ENCODE measurements at places on chromosomes 3 and 15.

DNA sequence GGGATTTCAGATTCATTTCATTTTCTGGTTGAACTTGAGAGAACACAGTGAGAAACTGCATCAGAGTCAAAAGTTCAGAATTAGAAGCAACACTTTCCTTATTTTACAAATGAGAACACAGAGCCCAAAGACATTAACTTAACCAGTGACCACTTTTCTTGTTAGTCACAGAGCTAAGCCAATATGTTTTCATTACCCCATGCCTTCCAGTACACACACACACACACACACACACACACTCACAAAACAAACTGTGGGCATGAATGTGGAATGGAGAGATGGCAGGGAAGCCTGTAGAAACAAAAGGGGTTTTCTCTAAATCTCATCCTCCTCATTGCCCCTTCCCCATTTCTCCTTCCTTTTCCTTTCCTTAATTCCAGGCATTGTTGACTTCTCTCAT is 267.4 kb upstream of the GADL1 start:
- DNase-seq = no peak

GRCh38 chr15:40449275-40449674 is 8.5 kb downstream of the BAHD1 start:
- no peak for DNase-seq

DNA sequence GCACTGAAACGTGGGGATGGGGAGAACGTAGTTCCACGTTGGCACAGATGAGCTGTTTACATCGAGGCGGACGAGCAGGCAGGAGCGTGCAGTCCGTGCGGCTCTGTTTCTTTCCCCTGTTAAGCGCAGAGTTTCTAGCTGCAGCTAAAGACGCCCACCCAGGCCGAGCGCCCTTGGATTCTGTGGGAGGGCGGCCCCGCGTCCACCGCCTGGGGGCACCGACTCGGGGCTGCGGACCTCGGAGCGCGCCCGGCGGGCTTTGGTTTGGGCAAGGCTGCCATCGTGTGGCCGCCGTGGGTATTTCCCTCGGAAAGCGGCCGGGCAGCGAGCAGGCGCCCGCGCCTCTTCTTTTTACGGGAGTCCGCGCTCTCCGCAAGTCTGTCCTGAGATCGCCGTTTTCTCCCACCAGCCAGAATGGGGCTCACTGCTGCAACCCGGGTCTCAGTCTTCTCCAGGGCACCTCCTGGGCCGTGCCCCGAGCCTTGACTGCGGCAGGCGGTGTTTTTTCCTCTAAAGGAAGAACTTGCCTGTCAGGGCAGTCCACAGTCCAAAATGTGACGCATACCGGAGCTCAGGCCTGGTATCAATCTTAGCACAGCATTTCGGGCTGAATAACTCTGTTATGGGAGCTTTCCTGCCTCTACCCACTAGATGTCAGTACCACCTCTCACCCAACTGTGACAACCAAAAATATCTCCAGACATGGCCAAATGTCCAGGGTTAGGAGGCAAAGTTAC is 219.9 kb upstream of the IGF1R start:
- peak; percentile 43 for DNase-seq

DNA sequence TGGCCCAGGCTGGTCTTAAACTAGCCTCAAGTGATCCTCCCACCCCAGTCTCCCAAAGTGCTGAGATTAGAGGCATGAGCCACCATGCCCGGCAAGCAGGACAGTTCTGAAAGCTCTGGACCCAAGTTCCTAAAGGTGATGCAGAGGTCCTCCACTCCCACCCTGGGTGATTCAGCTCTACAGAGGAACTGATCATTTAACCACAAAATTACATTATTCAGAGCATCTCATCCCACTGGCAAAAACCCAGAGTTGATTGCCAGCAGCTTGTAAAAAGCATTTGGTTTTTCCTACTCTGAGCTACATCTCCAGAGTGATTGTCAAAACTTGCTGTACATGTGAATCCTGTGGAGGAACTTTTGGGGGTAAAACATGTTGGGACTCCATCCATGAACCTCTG is 60.2 kb downstream of the SLTM start:
- DNase-seq = no peak

DNA sequence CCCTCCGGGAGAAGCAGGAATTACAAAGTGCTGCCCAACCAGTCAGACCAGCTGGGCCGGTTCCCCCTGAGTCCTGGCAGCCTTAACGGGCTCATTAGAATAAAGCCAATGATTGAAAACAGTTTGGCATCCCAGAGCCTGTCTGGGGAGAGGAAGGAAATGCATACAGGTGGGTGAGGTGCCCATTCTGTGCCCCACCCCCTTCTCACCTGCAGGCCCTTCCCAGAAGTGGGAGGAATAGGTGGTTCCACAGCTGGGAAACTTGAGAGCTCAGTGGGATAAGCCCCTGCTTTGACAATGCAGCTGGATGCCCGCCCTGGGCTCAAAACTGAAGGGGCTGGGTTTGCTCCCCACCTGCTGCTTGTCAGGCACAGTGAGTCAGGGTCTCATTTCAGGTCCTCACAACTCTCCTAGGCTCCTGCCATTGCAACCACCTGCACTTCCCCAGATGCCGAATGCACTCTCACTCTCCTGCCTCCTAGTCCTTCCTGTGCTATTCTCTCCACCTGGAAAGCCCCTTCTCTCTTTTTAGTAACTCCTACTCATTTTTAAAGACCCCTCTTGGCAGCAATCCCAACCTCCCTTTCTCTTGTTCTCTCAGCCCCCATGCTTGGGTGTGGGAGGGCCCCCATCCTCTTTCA is 5.5 kb upstream of the BUB1B start:
- DNase-seq = no peak

GRCh38 chr15:54029081-54029480 is 50.8 kb downstream of the UNC13C start:
- no peak for DNase-seq

DNA sequence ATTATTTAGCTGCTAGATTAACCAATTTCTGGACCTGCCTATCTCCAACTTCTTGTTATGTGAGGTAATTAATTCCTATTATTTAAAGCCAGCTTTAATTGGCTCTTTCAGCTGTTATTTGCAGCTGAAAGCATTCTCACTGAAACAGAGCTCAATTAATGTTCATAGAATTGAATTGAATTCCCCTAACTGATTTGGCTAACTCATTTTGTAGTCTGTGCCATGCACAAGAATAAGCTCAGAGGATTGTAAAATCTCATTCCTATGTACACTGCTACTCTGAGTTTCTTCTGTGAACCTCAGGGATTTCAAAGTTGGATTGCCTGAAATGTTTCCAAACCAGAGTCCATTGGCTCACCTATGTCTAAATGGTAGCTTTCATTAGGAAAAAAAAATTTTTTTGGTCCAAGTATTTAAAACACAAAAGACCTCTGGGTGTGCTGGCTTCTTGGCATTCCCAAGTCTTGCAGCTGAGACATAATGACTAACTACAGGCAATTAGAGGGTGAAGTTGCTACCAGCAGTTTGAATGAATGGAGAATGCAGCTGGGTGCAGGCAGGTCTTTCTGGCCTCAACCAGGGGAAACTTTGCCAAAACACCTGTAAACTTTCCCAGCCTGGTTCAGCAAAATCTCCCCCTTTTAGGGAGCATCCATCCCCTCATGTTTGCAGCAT is 134.3 kb downstream of the EDEM1 start:
- DNase-seq = no peak

- no peak for DNase-seq
Measured at GRCh38 chr3:9915254-9916141, 1.4 kb upstream of the IL17RC start.

- no peak for DNase-seq
Measured at GRCh38 chr3:126485176-126485897, 9.6 kb upstream of the ZXDC start.

GRCh38 chr15:101615986-101616848 is 36.0 kb downstream of the TM2D3 start:
- DNase-seq = no peak

DNA sequence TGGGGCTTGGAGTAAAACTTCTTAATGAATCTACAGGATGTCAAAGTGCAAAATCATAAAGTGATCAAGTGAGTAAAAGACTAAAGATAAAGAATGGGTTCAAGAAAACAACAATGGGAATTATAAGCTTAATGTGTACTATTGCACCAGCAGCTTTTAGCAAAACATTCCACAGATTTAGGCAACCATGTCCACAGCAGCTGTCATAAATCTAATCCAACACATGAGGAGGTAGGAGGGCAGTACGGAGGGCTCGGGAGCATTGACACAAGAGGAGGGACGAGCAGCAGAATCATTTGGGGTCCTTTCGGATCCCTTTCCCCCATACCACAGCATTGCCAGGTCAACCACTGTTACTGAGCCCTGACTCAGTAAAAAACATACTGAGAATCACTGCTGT is 464.3 kb upstream of the WNT5A start:
- DNase-seq = no peak

DNA sequence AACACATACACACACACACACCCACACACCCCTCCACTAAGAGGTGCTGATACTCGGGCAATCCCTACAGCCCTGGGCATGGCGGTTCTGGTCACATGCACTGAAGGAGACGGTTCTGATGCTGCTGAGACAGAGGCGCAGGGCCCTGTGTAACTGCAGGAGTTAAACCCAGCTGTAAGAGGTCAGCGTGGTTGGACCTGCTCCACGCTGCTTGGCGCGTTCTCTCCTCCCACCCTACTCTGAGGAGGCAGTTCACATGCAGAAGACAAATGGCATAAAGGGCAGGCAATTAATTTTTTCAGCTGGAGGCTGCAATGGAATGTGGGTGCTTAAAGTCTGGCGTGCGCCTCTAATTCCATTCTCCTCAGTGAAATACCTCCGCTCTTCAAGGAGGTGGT is 35.2 kb downstream of the GRK7 start:
- DNase-seq = no peak

GRCh38 chr3:134956844-134957243 is 161.8 kb downstream of the EPHB1 start:
- DNase-seq = no peak
